ENCODE measurements at places on chromosomes 12 and 14. TPM values are rescaled to one million over a fixed set of nuclear protein-coding genes. Genes with fewer than 3 reads are reported as not detected.

DNA sequence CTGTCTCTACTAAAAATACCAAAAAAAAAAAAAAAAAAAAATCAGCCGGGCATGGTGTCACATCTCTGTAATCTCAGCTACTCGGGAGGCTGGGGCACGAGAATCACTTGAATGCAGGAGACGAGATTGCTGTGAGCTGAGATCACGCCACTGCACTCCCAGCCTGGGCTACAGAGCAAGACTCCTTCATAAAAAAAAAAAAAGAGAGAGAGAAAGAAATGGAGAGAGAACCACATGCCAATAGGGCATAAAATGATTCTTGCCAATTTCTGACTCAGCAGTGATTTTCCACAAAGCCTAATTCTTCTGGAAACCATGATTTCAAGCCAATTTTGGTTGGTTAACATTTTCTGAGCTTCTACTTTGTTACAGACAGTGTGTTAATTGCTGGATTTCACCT, 250.4 kb upstream of the SEL1L start:
- H3K4me3 ChIP-seq, result no peak overlapping the region
- no peaks in the 10 kb centered on the region for H3K27me3 ChIP-seq
- no peak for DNase-seq
- H3K4me1 ChIP-seq, result no peaks in the 10 kb centered on the region
- H3K36me3 ChIP-seq, result no peaks in the 10 kb centered on the region

GRCh38 chr12:55702861-55703260, 4.8 kb downstream of the ITGA7 start:
- H3K4me1 ChIP-seq, result peaks cover 12% of the 10 kb centered on the region
- no peak overlapping the region for H3K27ac ChIP-seq
- no peak for DNase-seq
- H3K27me3 ChIP-seq, result peaks cover 19% of the 10 kb centered on the region
- H3K36me3 ChIP-seq, result no peaks in the 10 kb centered on the region

- DNase-seq, result no peak
- H3K27ac ChIP-seq, result no peak overlapping the region
Measured at GRCh38 chr12:111927346-111927745, 85.3 kb downstream of the MAPKAPK5 start.

- no peak overlapping the region for H3K27ac ChIP-seq
- H3K36me3 ChIP-seq, result no peaks in the 10 kb centered on the region
- no peak overlapping the region for H3K4me3 ChIP-seq
- DNase-seq, result peak; percentile 11
- peaks cover 33% of the 10 kb centered on the region for H3K4me1 ChIP-seq
Measured at GRCh38 chr14:75422169-75422568, 5.7 kb upstream of the JDP2 start.

GRCh38 chr12:88746386-88746785, 166.1 kb upstream of the KITLG start:
- no peak for DNase-seq
- H3K27me3 ChIP-seq, result no peaks in the 10 kb centered on the region
- no peak overlapping the region for H3K4me3 ChIP-seq

- H3K27me3 ChIP-seq, result no peaks in the 10 kb centered on the region
- no peak for DNase-seq
- no peak overlapping the region for H3K27ac ChIP-seq
Measured at GRCh38 chr14:91223028-91223783, 21.3 kb downstream of the GPR68 start.

- H3K27ac ChIP-seq, result no peak overlapping the region
- no peak for DNase-seq
Measured at GRCh38 chr12:115823635-115824034, 453.9 kb downstream of the MED13L start.

- no peaks in the 10 kb centered on the region for H3K27me3 ChIP-seq
- peak overlapping the region; percentile 50 for H3K4me3 ChIP-seq
- no peak overlapping the region for H3K27ac ChIP-seq
- H3K36me3 ChIP-seq, result no peaks in the 10 kb centered on the region
Measured at GRCh38 chr14:21852061-21852664, 178.5 kb upstream of the OR4E1 start.

- H3K36me3 ChIP-seq, result no peaks in the 10 kb centered on the region
- no peak overlapping the region for H3K27ac ChIP-seq
- DNase-seq, result no peak
- no peaks in the 10 kb centered on the region for H3K27me3 ChIP-seq
- no peak overlapping the region for H3K4me3 ChIP-seq
Measured at GRCh38 chr12:78220811-78221210, 390.1 kb downstream of the NAV3 start.

DNA sequence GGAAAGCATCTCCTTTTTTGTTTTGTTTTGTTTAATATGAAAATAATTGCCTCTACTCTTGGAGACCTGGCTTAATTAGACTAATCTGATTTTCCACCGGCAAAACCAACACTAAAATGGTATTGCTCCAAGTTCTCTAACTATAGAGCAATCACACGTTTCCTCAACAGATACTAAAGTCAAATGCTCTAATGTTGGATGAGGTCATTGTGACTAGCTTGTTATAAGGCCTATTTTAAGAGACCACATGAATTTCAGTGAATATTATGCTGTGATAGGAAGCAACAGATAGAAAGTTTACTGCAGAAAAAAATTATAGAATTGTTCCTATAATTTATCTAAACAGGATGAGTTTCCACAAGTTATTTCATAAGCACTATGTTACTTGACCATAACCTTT, 3.3 kb upstream of the CCDC196 start:
- H3K4me3 ChIP-seq, result no peak overlapping the region
- no peaks in the 10 kb centered on the region for H3K27me3 ChIP-seq
- H3K27ac ChIP-seq, result no peak overlapping the region
- no peaks in the 10 kb centered on the region for H3K4me1 ChIP-seq
- H3K36me3 ChIP-seq, result no peaks in the 10 kb centered on the region
- no peak for DNase-seq

- no peaks in the 10 kb centered on the region for H3K36me3 ChIP-seq
- H3K4me1 ChIP-seq, result no peaks in the 10 kb centered on the region
- no peaks in the 10 kb centered on the region for H3K27me3 ChIP-seq
- H3K27ac ChIP-seq, result no peak overlapping the region
- no peak overlapping the region for H3K4me3 ChIP-seq
Measured at GRCh38 chr14:70282666-70283065, 76.8 kb downstream of the COX16 start.

- peaks cover 19% of the 10 kb centered on the region for H3K4me1 ChIP-seq
- no peaks in the 10 kb centered on the region for H3K27me3 ChIP-seq
- no peak overlapping the region for H3K4me3 ChIP-seq
- no peaks in the 10 kb centered on the region for H3K36me3 ChIP-seq
Measured at GRCh38 chr14:50225974-50226297, 5.4 kb downstream of the SOS2 start.

- H3K4me1 ChIP-seq, result no peaks in the 10 kb centered on the region
- DNase-seq, result no peak
- H3K27ac ChIP-seq, result no peak overlapping the region
- H3K27me3 ChIP-seq, result no peaks in the 10 kb centered on the region
Measured at GRCh38 chr12:71599210-71599609, 64.4 kb downstream of the ZFC3H1 start.

DNA sequence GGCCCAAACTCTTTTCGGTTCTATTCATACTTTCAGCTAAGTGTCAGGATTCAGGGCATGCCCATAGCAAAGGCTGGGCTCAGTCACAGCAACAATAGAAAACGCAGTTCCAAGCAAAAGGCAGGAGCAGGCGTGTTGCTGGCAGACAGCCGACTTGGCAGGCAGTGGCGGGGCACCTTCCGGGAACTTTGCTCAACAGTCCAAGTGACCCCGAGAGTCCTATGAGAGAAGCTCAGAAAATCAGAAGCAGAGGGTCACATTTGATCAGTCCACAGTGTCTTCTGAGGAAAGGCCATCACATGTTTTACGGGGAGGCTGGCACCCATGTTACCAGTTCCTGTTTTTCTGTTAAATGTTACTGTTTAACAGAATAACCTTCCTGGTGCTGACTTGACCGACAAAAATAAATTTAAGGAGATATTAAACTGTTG, 115.0 kb downstream of the DACT1 start:
- peaks cover 43% of the 10 kb centered on the region for H3K4me1 ChIP-seq
- H3K4me3 ChIP-seq, result no peak overlapping the region
- H3K27me3 ChIP-seq, result no peaks in the 10 kb centered on the region
- peak; percentile 62 for DNase-seq
- no peaks in the 10 kb centered on the region for H3K36me3 ChIP-seq

GRCh38 chr12:121277374-121277759, 19.1 kb downstream of the CAMKK2 start:
- H3K4me3 ChIP-seq, result no peak overlapping the region
- peak; percentile 75 for DNase-seq
- H3K27me3 ChIP-seq, result no peaks in the 10 kb centered on the region
- peaks cover 45% of the 10 kb centered on the region for H3K36me3 ChIP-seq

DNA sequence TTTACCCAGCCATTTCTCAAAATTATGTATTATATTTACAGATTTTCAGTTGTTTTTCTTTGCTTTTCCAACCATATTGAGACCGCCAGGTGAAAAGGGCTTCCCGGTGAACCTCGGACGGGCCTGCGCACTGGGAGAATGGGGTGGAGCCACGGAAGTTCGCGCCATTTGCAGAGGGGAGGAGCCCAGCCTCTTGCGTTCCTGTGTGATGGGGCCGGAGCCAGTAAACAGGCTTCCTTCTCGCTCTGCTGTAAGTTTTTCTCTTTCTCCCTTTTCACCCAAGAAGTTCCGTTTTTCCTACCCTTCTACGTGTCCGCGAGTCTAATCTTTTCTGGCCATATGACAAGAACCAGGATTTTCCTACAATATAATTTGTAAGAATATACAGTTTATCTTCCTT, 1108.8 kb upstream of the SEL1L start:
- H3K4me1 ChIP-seq, result no peaks in the 10 kb centered on the region
- no peak overlapping the region for H3K27ac ChIP-seq
- H3K4me3 ChIP-seq, result no peak overlapping the region
- H3K36me3 ChIP-seq, result no peaks in the 10 kb centered on the region

DNA sequence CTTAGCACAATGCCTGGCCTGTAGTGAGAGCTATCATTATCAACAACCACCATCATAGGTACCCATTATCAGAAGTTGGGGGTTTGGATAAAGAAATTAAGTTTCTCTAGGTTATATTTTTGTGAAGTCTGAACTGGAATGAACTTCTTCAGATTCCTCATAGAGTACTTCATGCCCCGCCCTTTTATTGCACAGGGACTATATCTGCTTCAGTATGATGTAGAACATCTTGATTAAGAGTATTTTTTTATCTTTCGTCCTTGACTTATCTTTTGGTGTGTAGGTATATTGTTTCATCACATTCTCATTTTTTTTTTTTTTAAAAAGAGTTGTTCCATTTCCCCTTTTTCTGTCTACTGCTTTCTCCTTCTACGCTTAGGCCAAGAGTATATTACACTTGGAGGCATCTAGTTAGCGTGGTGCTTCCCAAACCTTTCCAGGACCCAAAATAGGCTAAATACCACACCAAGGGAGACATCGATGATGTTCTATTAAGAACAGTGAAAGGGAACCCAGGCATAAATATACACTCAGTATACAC, 467.5 kb downstream of the ZFP36L1 start:
- peaks cover 17% of the 10 kb centered on the region for H3K4me1 ChIP-seq
- DNase-seq, result no peak
- H3K27ac ChIP-seq, result no peak overlapping the region
- H3K27me3 ChIP-seq, result no peaks in the 10 kb centered on the region
- H3K4me3 ChIP-seq, result no peak overlapping the region

- H3K27me3 ChIP-seq, result no peaks in the 10 kb centered on the region
- H3K4me3 ChIP-seq, result no peak overlapping the region
- peaks cover 15% of the 10 kb centered on the region for H3K4me1 ChIP-seq
Measured at GRCh38 chr14:58801086-58801485, 163.3 kb downstream of the DACT1 start.

- H3K4me3 ChIP-seq, result no peak overlapping the region
- no peak for DNase-seq
- no peaks in the 10 kb centered on the region for H3K27me3 ChIP-seq
- H3K4me1 ChIP-seq, result peaks cover 3% of the 10 kb centered on the region
Measured at GRCh38 chr14:54815515-54815914, 87.1 kb downstream of the GCH1 start.

DNA sequence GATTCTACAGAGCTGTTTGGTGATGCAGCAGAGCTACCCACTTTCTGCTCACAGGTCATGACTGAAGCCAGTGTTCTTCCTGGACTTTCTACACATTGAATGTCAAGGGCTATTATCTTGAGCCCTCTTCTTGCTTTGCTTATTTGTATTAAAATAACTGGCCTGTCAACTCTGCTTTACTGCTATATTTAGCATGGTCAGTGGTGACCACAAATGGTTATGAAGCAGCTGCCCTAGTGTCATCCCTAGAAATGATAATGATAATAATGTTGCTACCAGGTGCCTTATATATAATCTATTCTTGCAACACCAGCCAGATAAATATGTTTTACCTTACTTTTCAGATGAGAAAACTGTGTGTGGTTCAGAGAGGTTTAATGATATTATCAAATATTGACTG, 2.6 kb upstream of the LRRC10 start:
- H3K27ac ChIP-seq, result no peak overlapping the region
- H3K36me3 ChIP-seq, result no peaks in the 10 kb centered on the region
- H3K4me3 ChIP-seq, result no peak overlapping the region
- H3K4me1 ChIP-seq, result peaks cover 7% of the 10 kb centered on the region

GRCh38 chr14:94406910-94407309, 18.5 kb upstream of the SERPINA1 start:
- H3K27me3 ChIP-seq, result no peaks in the 10 kb centered on the region
- H3K27ac ChIP-seq, result no peak overlapping the region
- H3K4me1 ChIP-seq, result peaks cover 45% of the 10 kb centered on the region
- no peak for DNase-seq
- no peaks in the 10 kb centered on the region for H3K36me3 ChIP-seq

DNA sequence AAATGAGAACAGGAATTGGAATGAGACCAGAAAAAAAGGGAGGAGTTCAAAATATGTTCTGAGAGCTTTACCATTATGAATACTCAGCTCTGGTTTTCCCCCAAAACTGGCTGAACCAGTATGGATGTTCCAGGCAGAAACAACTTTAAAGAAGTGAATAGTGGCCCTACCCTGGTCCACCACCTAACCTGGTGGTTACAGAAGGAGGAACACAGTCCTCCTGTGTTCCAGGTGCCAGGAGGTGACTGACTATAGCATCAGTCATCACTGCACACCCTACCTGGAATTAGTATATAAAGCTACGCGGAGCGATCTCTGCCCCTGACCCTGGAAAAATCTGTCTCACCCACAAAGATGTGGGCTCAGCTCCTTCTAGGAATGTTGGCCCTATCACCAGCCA, at the start of gene A2ML1:
A2ML1 (plus strand) TSS at position 324 of the 400 bp plus-strand sequence; CDS start at position 355, 31 bp downstream.
- H3K27me3 ChIP-seq, result no peaks in the 10 kb centered on the region
- H3K27ac ChIP-seq, result no peak within 1 kb of the TSS
- H3K4me1 ChIP-seq, result no peaks in the 10 kb centered on the region

The ACSM4 gene
- not detected for polyA plus RNA-seq

The YEATS4 gene
- polyA plus RNA-seq, result 6.6 TPM

The ADCK1 gene
- 5.4 TPM for polyA plus RNA-seq

The CDK17 gene
- 3.6 TPM for polyA plus RNA-seq

The PRR4 gene
- polyA plus RNA-seq, result not detected

The GXYLT1 gene
- polyA plus RNA-seq, result 4.9 TPM

The TAS2R43 gene
- not detected for polyA plus RNA-seq

The ERBB3 gene
- polyA plus RNA-seq, result not detected

The LRP1-AS gene
- not detected for polyA plus RNA-seq

All from CD14-positive monocyte (primary cell).